ENCODE measurements at places on chromosomes 4 and X.

DNA sequence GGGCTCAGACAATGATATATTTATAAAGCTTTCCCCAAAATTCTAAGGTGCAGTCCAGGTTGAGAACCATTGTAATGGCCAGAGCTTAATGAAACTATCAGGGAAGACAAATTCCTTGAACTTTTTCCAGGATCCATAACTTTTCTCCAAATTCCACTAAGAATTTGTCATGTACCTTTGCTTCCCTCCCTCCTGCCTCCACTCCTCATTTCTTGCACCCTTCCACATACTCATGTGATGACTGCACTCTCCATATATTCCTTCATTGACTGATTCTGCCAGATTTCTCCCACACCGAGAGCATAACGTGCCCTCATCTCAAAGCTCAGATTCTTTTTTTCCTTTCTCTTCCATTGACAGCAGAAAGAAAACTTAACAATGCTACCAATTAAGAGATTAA is 20.9 kb upstream of the AMELX start:
- DNase-seq, result no peak

- DNase-seq, result no peak
Observed at GRCh38 chr4:145770124-145770523, 90.2 kb downstream of the C4orf51 start.

DNA sequence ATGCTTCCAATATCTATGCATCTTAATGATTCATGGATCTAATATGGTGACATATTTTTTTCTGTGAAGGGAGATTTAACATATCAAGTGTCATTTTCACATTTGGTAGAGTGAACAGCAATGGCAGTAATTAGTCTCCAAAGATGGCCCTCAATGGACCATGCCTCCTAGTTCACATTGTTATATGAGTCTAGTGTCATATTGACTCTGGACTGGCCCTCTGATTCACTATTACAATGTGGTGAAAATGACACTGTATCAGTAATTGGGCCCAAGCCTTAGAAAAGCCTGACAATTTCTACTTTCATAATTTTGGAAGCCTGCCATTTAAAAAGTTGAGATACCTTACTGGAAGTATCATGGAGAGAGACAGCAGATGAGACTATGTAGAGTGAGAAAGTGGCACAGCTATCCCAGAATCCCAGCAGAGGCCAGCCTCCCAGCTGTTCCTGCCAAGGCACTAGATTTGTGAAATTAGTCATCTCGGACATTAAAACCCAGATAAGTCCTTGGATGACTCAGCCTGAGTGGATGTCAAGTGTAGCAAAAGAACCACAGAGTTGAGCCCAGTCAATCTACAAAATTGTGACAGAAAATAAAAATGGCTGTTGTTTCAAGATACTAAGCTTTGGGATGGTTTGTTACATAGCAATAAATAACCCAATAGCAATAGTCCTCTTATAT is 68.4 kb downstream of the ARHGEF38 start:
- DNase-seq, result no peak

DNA sequence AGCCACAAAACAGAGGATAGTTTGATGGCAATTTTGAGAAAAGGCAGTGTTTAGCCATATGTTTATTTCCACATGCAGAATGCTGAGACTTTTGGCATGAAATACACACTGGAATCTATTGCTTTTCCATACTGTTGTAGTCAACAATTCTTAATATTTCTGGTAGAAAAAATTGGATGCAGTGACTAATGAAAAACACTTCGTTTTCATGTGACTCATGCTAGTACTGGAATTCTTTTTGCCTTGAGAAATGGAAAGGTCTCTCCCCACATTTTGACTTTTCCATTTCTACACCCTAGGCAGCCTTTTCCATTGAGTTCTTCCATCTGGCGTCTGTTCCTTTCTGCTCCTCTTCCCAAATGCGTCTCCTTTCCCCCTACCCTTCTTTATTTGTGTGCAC is 425.2 kb upstream of the FTHL17 start:
- DNase-seq, result no peak

DNA sequence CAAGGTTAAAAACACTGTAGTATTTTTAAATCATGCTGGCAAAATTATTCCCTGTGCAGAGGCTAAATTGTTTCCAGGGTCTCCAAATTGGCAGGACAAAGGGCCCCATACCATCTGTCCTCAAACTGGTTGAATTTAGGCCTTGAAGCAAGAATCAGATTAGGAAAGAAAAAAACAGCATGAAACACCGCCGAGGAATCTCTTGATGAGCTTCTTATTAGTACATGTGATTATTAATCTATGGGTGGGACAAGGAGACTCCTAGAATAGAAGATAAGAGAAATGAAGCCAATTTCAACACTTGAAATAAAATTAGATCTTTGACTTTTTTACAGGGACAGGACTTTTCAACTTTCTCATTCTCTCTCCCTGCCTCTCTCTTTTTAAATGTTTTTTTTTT is 7.1 kb upstream of the CLNK start:
- no peak for DNase-seq

GRCh38 chr4:20251796-20252655 is at the start of gene SLIT2:
SLIT2 (plus strand) TSS chr4:20251905; CDS start chr4:20253816, 1,911 bp downstream.
- DNase-seq, result no peak

DNA sequence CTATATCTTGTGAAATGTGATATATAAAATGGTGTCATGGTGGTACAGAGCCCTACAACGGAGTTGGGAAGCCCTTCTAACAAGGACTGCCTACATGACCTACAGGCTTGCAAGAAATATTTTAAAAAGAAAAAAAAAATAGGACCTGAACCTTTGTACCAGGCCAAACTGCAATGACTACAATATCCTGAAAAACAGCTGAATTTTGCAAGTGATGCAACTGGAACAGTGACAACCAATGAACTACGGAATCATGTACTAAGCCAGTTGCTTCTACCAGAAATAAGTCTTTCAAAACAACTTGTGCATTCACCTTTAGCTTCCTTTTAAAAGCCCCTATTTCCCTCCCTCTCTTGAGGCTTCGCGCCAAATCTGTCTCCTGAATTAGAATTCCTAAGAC is 58.4 kb downstream of the PDGFC start:
- no peak for DNase-seq

Data from stimulated activated CD4-positive, alpha-beta T cell treated with anti-CD3 and anti-CD28 coated beads, Interleukin-12 subunit alpha, Interleukin-12 subunit beta, amount 100 ng/mL, for 4 hours (primary cell).